ENCODE measurements at places on chromosomes 1 and 21. TPM values are rescaled to one million over a fixed set of nuclear protein-coding genes. Genes with fewer than 3 reads are reported as not detected.

- no peak for DNase-seq
These were observed 411.8 kb upstream of the ESRRG start for GRCh38 chr1:217134857-217135568.

GRCh38 chr1:210598135-210598652, 269.5 kb downstream of the HHAT start:
- no peak for DNase-seq

GRCh38 chr1:36160949-36161485, 5.1 kb downstream of the MAP7D1 start:
- DNase-seq: no peak

DNA sequence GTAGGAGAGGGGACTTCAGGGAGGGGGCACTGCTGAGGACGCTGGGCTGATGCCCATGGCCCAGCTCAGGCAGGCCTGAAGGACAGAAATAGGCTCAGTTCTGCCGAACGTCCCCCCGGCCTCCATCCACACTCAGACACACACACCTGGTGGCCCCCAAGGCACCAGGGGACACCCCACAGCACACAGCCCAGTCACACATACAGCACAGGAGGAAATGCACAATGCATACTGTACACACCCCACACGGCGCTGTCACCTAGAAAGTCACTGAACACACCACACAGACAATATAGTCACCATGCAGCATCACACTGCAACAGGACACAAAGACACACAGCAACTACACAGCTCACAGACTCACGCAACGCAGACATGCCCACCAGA, 562 bp downstream of the SYTL1 start:
- no peak for DNase-seq

The PGLYRP4 gene
- not detected for polyA plus RNA-seq

- DNase-seq: no peak
These were observed 613 bp upstream of the ERO1B start for GRCh38 chr1:236282425-236282716.

DNA sequence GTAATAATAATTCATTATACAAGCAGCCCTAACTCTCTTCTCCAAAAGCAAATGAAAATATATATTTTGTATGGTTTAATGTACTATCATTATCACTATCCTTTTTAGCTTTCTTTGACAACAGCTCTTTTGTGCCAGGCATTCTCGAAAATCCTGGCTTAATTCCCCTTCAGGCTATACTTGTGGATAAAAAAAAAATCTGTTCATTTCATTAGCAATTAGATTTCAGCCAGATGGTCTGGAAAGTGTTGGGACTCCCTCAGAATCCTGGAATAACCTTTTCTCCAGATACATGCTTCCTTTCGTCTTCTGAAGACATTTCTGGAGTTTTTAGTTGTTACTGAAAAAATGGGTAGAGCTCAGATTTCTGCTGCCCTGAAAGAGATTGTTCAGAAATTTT, 83.4 kb upstream of the PLPPR4 start:
- no peak for DNase-seq

DNA sequence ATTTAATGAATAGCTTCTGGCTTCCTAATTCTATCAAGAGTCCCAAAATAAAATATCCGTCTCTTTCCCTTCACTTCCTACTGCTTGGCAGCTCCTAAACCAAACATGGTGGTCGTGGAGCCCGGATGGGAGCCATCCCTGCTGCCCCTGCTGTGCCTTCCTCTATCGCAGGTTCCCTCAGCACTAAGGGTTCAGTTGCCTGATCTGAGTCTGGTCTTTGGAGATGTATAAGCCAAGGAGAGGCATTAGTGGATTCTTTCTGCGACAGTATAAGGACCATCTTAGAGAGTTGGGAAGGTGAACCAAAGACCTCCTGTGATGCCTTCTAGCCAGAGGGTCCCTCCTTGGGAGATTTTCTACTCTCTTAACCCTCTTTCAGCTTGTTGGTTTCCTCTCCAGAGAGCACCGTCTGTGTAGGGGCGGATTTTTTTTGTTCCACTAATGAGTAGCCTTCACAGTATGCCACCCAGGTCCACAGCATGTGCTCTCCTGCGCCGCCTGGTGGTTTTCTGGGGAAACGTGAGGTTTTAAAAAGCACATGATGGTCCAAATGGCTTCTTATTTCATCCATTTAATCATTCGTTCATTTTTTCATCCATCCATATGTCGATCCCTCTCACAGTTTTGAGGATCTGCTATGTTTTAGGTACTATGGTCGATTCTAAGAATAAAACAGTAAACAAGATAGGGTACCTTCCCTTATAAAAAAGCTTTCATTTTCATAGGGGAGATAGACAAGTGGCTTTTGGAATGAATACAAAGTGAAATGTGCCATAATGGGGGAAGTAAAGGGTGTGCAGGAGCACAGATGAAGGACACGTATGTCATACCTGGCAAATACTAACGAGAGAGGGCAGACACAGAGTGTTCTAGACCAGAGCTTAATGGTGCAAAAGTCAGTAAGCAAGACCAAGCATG, 71.0 kb downstream of the NFASC start:
- DNase-seq: peak; percentile 40

DNA sequence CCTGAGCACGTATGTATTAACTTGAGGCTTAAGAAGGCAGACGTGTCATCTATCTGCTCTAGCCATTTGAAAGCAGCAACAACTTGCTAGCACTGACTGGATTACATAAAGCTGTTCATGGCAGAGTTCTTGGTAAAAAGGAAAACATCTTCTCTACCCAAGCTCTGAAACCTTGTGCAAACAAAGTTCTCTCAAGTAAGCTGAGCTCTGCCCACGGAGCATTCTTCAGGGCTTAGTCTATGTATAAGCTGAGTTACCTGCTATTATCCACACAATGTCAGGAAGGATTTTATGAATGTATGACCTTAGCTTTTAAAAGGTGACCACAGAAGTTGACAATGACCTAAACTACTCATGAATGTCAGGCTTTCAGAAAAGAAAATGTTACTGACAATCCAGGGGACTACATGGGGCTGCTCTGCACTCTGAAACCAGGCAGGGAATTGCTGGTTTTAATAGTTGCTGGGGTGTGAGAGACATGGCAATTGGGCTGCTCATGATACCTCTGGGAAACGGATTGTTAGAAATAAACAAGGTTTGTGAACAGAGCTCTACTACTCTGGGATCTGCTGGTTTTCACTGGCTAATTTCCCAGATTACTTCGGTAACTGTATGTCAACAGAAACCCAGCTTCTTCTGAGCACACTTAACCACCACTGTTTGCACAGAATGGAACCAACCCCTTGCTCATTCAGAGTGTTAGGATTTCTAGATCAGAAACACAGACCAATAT, 29.6 kb upstream of the CCN1 start:
- no peak for DNase-seq

DNA sequence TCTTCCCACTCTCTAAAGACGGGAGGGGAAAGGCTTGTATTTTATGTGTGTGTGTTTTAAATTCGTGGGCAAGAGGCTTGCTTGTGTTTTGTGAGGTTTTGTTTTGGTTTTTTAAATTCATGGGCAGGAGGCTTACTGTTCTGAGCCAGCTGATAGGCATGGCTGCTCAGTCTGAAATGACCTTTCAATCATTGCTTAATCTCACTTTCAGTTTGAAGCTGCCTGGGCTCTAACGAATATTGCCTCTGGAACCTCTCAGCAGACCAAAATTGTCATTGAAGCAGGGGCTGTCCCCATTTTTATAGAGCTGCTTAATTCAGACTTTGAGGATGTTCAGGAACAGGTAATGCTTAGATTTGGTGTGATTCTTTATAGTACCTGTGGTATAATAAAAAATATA, 20.3 kb upstream of the TXLNA start:
- DNase-seq: no peak

DNA sequence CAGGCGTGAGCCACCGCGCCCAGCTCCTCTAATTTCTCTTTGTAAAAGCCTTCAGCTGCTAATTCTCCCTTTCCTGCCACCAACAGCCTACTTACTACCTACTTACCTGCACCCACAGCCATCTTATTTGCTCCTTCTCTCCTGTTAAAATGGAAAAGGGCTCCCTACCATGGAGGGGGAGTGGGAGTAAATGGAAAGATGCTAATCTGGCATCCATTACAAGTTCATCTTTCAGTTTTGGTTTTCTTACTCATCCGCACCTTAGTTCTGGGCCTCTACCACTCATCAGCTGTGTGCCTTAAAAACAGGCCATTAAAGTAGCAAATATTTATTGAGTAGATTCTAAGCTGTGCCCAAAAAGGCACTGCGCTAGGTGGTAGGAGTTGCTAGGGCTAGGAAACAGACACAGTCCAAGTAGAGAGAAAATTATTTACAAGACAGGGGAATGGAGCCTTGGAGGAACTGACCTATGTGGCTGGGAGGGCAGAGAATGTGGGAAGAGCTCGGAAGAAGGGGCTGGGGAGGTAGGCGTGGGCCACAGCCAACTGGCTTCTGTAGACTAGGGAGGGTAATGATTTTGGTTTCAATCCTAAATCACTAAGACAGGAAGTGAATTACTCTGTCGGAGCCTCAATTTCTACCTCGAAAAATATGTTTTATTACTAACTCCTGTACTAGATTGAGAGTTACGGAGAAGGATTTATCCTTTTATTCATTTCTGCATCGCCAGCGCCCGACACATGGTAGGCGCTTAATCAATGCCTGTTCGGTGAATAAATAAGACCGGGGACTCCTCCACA, 685 bp upstream of the DDI2 start:
- DNase-seq: no peak

- DNase-seq: no peak
These were observed 233.9 kb downstream of the KCNH1 start for GRCh38 chr1:210900079-210900478.

DNA sequence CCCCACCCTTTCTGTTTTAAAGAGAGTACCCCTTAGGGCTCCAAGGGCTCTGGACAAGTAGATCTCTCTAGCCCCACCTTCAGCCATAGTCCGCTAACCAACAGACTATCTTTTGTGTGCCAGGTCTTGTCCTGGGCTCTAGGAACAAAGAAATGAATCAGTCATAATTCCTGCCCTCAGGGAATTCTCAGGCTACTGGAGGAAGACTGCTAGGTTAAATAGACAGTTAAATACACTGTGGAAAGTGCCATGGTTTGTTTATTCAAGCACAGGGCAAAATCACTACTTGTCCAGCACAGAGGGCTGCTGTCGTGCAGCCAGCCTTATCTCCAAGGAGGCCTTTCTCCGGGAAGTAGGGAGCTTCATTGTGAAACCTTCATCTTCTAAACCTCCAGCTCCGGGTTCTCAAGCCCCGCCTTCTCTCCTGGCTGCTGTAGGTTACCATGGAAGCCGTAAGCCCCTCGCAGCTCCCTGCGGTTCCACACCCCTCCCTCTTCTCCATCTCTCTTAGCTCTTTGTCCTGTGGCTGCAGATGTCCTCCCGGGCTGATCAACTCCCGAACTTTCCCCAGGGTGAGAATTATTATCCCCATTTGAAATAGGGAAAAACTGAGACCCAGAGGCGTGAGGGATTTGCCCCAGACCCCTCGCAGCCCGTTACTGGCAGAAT, 29.8 kb downstream of the SHISAL2A start:
- DNase-seq: no peak

The NTMT2 gene
- polyA plus RNA-seq: not detected

DNA sequence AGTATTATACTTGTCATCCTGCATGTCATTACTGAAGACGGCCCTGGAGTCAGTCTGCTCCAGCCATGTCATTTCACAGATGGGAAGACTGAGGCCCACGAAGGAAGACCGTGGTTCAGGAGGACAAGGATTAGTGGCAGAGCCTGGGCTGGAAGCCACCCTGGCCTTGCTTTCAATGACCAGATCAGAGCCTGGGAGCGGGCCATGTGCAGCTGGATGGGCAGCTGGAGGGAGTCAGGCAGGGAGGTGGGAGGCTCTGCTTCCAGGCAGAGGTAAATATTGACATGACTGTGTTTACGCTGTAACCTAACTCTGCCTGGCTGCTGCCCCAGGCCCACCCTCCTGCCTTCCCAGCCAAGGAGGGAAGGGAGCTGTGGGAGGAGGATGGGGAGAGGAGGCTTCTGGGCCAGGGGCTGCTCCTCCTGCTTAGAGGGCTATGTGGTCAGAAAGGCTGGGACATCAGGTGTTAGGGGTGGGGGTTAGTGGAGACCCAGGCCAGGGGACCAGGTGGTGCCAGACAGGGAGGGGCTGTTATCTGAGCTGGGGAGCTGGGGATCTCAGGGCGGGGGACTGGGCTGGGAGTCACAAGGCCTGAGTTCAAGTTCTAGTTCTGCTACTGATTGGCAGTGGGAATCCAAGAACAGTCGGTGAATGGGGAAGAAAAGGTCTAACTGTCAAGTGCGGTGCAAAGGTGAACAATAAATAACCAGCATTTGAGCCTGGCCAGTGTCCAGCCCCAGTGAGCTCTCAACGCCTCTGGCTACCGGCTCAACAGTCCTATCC, 48.5 kb upstream of the ECE1 start:
- peak; percentile 76 for DNase-seq

- no peak for DNase-seq
These were observed 32.0 kb downstream of the INPP5B start for GRCh38 chr1:37914719-37915475.

DNA sequence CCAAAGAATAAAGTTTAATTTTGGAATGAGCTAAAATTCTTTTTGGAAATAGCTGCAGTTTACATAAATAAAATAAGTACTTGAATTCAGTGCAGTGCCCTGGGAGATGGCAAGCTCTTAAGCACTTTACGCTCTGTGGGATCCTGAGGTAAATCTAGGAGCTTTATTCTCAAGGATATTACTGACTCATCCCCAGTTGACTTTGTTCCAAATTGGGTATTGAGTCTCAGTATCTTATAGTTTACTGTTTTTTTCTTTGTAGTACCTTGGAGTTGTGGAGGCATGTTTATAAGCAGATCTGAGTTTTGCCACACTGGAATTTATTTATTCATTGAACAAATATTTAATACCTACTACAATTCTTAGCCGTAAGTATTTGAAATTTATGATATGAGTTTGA, 27.4 kb upstream of the HRNR start:
- DNase-seq: no peak

- no peak for DNase-seq
These were observed 101.3 kb upstream of the ESRRG start for GRCh38 chr1:216824511-216824910.

The UHMK1 gene
- 44.4 TPM for polyA plus RNA-seq

GRCh38 chr1:48462716-48463302, 9.2 kb downstream of the SPATA6 start:
- no peak for DNase-seq

Data from right renal pelvis (tissue), 4 donors.